ENCODE measurements at places on chromosomes 1 and 21.

DNA sequence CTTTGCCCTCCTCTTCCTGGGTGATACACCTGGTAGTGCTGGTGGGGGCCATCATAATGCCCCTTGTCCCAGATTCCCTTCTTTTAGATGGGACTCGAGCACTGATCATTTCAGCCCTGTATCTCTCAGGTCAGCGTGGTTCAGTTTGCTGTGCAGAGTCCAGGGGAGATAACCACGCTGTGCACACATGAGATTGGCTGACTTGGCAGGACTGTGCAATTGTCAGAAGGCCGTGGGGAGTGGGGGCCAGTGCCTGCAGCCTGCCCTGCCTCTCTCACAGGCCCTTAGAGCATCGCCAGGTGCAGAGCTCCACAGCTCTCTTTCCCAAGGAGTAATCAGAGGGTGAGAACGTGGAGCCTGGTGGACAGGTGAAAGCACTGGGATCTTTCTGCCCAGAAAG is 15.2 kb downstream of the EPHX1 start:
- no peak for DNase-seq

GRCh38 chr1:9203511-9203982 is 31.0 kb upstream of the H6PD start:
- DNase-seq: no peak

DNA sequence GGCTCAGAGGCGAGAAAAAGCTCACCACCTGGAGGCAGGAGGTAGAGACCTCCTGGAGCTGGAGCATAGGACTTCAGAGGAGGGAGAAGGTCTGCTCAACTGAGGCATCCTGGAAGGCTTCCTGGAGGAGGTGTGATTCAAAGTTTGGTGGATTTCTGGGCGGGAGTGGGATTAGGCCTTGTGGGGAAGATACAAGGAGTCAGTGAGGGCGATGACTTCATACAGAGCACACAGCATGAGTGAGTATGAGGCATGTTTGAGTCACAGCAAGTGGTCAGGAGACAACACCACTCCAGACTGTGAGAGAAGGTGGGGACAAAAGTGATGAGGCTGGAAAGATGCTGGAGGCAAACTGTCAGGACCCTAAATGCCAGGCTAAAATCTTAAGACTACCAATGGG is 77.6 kb downstream of the MATN1 start:
- DNase-seq: no peak

DNA sequence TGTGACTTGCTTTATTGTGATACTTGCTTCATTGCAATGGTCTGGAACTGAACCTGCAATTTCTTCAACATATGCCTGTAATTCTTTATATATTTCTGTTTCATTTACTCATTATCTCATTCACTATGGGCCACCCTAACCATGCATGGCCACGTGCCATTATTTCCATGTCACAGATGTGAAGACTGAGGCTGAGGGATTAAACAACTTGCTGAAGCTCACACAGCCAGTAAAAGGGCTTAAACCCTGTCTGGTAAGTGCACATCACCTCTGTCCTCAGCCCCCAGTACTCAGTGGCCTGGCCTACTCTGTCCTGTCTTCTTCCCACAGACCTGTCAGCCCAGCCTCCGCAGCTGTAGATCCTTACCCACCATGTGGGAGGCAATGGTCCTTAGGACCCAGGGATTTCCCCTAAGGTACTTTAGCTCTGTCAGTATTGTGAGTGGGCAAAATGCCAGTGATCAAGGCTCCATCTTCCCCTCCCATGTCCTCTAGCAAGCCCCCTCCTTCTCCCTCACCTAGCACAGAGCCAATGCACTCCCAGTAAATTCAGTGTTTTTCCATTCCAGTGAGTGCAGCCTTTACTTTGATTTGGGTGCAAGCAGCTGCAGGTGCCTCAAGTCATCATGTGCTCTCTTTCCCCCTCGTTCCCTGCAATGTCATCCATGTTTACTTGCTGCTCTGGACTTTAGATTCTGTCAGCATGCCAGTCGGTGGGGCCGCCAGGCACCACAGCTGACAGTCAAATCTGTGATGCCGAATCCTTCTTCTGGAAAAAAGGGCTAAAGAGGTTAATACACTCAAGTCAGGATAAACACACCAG is 228.2 kb upstream of the PROX1 start:
- no peak for DNase-seq

DNA sequence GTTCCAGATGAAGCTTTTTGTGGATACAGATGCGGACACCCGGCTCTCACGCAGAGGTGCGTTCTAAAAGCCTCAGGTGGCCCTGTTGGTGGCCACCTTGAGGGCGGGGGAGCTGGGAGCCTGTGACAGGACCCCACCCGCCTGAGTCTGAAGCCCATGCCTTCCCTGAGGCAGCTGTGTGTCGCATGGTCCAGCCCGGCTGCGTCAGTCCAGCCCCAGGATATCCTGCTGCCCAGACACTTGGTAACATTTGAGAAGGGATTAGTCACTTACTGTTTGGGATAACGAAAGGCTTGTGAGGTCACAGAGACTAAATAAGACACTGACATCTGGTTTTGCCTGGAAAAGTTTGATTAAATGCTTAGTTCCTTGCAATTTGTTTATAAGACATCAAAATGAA is 68.9 kb downstream of the UCK2 start:
- DNase-seq: no peak

- no peak for DNase-seq
Measured at GRCh38 chr1:67060811-67061218, 6.9 kb upstream of the SLC35D1 start.

- no peak for DNase-seq
Measured at GRCh38 chr1:73517603-73518191, 680.3 kb downstream of the LRRIQ3 start.

DNA sequence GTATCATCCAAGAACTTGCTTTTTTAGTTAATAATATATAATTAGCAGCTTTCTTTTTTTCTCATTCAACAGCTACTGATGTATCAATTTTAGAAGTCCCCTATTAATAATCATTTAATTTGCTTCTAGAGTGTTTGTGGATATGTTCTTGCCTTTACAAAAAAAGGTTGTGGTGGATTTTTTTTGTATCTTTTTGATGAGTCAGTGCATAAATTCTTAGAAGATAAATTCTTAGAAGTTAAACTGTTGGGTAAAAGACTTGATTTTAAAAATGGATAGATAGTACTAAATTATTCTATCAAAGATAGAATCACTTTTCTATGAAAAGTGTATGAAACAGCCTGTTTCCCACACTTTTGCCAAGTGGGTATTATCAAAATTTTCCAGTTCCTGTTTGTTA is 11.9 kb downstream of the FGGY start:
- no peak for DNase-seq

- no peak for DNase-seq
Measured at GRCh38 chr1:202961220-202961880, 3.2 kb upstream of the ADIPOR1 start.

GRCh38 chr1:67323087-67323486 is 15.4 kb downstream of the IL12RB2 start:
- no peak for DNase-seq

DNA sequence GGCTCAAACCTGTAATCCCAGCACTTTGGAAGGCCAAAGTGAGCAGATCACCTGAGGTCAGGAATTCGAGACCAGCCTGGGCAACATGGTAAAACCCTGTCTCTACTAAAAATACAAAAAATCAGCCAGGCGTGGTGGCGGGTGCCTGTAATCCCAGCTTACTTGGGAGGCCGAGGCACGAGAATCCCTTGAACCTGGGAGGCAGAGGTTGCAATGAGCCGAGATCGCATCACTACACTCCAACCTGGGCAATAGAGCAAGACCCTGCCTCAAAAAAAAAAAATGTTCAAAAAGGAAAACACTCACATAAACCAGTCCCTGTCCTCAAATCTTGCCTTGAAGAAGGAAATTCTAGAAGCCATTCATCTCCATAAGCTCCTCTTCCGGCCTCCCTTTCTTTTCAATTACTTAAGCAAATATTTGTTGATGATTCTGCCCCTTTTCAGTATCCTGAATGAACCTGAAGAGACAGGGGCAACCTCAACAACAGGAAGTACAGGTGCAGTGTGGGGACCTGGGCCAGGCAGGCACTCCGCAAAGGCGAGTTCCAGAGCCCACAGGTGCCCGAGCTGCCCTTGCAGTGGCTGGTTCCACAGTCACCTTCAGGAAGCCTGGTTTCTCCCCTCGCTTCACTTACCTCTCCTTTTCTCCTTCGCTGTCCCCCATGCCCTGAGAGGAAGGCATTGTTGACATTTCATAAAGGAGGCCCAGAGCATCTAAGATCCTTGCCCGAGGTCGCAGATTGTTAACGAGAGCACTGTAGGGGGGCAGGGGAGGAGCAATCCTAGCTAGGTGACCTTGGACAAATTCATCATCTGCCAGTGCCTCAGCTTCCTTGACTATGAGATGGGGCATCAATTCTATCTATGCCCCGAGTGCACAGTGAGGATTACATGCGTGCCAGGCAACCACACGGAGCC is 8.9 kb upstream of the LEFTY1 start:
- no peak for DNase-seq

DNA sequence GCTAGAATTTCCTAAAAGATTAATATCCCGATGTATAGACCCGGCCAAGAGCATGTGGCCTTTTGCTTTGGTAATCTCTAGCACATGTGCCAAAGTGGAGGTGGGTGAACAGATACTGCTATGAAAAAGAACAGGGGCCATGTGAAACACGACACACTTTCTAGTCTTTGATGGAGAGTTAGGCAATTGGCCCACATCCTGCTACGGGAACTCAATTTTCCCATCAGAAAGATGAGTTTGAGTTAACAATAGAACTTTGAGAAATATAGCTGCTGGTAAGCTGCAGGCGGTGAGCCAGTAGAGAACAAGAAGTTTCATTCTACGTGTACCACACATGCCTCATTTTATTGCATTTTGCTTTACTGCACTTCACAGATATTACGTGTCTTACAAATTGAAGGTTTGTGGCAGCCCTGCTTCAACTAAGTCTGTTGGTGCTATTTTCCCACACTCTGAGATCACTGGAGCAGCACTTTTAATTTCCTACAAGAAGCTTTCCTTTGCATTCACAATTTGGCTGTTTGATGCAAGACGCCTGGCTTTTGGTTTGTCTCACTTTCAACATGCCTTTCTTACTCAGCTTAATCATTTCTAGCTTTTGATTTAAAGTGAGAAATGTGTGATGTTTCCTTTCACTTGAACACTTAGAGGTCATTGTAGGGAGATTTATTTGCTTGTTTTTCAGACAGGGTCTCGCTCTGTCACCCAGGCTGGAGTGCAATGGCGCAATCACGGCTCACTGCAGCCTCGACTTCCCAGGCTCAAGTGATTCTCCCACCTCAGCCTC is 46.3 kb downstream of the HTR6 start:
- DNase-seq: no peak

DNA sequence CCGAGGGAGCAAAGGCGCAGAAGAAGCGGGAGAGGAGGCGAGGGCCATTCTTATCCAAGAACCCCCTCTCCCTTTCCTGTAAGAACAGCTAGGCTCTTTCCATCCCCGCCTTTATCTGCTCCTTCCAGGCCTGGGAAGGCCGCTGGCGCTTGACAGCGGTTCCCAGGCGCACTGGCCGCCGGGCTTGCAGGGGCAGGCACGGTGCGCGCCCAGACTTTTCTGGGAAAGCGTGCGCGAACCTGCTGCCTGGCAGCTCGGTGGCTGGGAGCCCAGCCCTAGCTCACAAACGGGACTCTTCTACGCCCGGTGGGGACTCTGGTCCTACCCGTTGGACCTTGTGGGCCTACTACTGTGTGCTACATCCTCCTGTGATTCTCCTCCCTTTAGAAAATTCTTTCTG is 8.8 kb upstream of the IFNLR1 start:
- DNase-seq: no peak

GRCh38 chr1:165423136-165423535 is 21.8 kb downstream of the RXRG start:
- DNase-seq: no peak

DNA sequence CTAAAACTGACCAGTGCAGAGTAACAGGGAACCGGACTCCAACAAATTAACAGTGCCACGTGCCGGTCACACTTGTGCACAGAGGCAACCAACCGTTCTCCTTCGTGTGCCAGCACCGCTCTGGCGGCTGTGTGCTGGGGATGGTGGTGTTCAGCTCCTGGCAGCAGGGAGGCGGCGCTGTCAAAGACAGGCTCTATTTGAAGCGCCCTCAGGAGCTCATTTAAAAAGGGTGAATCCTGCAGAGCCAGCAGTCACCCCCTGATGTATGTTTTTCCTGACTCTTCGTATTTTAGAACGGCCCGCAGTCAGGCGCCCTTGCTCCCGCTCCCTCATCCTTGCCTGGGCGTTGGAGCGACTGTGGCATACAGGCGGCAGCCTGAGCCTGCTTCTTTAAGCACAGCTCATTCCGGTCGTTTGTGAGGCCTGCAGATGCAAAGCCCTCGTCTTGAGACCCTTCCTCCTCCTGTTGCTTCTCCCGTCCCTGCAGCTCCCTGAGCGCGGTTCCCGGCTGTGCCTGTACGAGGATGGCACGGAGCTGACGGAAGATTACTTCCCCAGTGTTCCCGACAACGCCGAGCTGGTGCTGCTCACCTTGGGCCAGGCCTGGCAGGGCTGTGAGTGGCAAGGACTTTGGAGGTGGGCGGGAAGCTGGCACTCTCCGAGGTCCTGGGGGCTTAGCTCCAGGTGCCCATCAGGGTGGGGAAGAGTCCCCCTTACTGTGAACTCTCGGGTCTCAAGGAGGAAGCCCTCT is 1.1 kb downstream of the DFFB start:
- DNase-seq: no peak

DNA sequence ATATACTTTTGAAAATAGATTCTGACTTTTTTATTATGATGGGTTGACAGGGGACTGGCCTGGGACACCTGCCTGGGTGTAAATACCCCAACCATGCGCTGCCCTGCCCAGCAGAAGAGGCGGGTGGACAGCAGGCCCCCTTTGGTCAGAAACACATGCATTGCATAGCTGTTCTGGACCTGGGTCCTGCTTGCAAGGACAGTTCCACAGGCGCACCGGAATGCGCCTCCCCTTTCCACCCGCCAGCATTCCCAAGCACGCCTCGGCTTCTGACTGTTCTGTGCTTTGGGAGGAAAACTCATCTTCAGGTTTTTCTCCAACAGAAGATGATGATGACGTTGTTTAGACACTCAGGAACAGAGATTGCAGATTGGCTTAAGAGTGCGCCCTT is 428 bp upstream of the ZNF678 start:
- no peak for DNase-seq

- DNase-seq: no peak
Measured at GRCh38 chr1:156664046-156664766, 13.0 kb downstream of the NES start.

DNA sequence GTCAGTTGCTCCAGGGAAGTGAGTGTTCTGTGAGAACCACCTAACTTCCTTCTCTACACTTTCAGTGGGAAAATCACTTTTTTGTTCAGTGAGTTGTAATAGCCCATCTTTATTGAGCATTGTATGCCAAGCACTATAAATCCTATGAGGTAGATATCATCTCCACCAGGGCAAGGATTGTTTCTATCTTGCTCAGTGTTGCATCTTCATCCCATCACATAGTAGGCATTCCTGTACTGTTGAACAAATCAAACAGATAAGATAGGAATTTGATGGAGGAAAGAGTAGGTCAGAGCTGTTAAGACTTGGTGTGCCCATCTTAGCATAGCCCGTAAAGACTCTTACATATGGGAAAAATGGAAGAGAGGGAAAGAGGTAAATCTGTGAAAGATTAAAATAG is 2.9 kb upstream of the PIGV start:
- no peak for DNase-seq

- DNase-seq: no peak
Measured at GRCh38 chr1:62159940-62160348, 34.7 kb upstream of the L1TD1 start.
